T-helper 1 cell (primary cell): ENCODE measurements at places on chromosomes 1 and 21.
A peak's percentile ranks its signal among the peaks of the same experiment; 100 is the strongest.

GRCh38 chr21:44583089-44583799 is 2.8 kb upstream of the KRTAP10-5 start:
- DNase-seq: no peak

DNA sequence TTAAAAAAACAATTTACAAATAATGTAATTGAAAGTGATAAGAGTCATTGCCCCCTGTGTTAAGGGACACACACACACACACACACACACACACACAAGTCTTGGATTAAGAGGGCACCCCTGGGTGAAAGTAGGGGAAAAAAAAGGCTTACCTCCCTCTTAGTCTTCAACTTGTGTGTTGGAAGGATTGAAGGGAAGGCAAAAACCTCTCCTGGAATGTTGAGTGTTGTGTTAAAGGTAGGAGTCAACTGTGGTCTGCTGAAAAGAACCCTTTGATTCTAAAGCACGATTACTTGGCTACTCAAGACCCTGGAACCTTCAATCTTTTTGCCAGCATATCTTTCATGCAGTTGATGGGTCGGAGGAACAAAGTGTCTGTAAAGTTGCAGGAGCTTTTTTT is 6.4 kb downstream of the PBX1 start:
- DNase-seq: no peak

DNA sequence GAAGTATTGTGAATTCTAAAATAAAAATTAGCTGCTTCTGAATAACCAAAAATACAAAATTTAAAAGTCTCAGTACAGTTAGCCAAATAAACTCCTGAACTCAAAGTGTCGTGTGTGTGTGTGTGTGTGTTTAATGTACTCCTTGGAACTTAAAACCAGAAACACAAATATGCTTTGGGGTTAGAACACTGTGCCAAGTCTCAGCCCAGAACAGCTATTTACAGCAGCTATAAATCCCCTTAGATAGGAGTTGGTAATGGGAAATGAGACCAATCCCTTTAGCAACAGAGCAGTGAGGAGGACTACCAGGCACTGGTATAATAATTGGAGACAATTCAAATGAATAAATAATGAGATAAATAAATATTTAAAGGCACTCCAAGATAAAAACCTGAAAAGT is 83.1 kb downstream of the PATJ start:
- DNase-seq: no peak

DNA sequence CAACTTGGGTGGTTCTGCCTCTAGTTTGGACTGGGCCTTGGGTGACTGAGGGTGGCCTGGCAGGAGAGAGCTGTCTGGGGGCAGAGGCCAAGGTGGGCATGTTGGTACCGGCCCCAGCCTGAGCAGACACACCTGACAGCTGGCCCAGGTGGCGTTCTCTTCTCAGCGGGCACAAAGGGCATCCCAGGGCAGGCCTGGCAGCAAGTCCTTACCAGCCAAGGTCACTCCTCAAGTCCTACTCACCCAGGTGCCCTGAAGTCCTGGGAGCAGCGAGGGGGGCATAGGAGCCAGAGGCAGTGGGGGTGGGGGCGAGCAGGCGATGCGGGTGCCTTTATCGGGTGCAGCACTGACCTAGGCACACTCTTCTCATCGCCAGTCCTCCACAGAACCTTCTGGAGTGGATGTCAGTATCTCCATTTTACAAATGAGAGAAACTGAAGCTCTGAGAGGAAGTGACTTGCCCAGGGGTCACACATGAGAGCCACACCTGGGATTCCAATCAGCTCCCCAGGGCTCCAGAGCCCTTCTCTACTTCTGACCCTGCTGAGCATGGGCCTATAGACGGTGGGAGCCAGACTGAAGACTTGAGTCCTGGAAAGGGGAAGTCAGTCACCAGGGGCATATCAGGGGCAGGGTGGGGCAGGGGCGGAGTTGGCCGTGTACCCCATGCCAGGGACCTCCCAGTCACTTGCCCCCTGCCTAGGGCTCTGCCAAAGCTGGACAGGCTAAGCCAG is 587 bp upstream of the SLC25A34 start:
- DNase-seq: no peak

GRCh38 chr1:75613916-75614315 is 3.0 kb upstream of the SLC44A5 start:
- DNase-seq: no peak

- DNase-seq: no peak
These were observed 14.8 kb upstream of the ZDHHC18 start for GRCh38 chr1:26811708-26812107.

DNA sequence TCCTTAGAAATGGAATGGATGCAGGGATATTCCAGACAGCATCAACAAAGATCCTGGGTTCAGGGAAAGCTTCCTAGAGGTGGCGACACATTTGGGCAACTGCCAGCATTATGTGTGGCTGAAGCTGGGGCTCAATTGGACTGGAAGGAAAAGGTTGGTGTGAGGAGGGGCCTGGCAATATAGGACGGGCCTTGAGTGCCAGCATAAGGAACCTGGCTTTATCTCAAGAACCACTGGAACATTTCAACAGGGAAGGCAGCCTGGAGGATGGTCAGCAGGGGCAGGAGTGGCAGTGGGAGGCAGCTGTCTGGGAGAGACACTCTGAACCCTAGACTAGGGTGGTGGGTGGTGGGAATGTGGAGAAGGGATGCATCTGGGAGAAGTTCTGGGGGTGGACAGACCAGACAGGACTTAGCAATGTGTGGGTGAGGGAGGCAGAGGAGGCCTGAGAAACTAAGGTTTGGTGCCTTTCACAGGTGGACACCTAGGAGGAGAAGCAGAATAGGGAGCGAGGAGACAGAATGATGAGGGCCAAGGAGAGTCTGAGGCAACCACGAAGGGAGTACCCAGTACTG is 3.5 kb downstream of the SH3BGRL3 start:
- no peak for DNase-seq

GRCh38 chr1:160189649-160190625 is at the start of gene CASQ1:
Gene CASQ1 (plus strand): TSS chr1:160190575. CDS start chr1:160190752, 177 bp downstream.
- no peak for DNase-seq

- DNase-seq: no peak
These were observed 62.9 kb downstream of the TEX35 start for GRCh38 chr1:178575611-178576361.

- peak; percentile 54 for DNase-seq
These were observed 958 bp downstream of the LYPLAL1 start for GRCh38 chr1:219174460-219175211.

GRCh38 chr21:36120304-36120888 is 14.5 kb upstream of the CBR3 start:
- DNase-seq: no peak

- no peak for DNase-seq
These were observed 118.2 kb downstream of the MAP3K21 start for GRCh38 chr1:233445737-233446136.

DNA sequence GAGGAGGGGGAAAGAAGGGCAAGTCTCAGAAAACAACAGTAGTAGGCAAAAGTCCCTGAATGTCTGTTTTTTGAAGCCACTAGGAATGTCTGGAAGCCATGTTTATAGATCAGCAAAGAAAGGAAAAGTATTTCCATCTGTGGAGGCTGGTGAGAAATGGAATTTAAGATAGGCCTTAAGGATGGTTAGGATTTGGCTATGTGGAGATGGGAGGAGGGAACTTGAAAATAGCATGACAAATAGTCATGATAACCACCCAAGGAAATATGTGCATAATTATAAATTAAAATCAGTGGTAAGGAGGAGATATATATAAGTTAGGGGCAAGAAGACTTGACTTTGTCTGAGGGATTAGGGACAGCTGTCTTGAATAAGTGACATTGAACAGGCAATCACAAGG is 33.8 kb upstream of the FGGY start:
- no peak for DNase-seq

GRCh38 chr1:85289848-85290335 is 13.5 kb upstream of the BCL10 start:
- DNase-seq: no peak

- no peak for DNase-seq
These were observed 389.8 kb upstream of the ADGRL2 start for GRCh38 chr1:81410941-81411340.

DNA sequence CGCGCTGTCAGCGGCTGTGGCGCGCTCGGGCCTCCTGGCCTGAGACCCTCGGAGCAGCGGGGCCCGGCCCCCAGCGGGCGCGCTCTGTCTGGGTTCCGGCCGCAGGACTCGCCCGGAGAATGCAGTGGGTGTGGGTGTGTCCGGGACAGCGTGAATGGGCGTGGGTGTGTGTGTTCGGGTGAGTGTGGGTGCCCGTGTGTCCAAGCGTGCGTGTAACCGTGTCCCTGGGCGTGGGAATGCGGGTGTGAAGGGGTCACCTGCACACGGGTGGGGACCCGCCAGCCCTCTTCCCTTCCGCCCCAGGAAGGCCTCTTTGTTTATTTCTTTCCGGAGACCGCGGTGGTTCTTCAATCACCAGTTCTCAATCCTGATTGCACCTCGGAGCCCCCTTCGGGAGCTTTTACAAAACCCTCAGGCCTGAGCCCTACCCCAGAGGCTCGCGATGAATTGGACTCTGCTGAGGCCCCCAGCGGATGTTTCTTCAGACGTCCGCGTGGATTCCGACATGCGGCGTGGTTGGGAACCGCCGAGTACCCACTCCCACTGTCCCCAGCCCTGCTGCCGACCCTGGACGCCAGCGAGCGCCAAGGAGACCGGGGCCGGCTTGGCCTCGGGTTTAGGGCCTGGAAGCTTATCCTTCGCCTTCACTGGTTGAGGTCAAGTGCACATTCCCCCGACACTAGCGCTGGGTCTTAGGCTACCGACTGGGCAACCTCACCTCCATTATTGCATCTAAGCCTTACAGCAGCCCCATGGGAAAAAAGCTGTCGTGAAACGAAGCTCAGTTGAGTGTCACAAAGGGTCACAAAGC is 19.3 kb downstream of the SERTAD4 start:
- DNase-seq: no peak

DNA sequence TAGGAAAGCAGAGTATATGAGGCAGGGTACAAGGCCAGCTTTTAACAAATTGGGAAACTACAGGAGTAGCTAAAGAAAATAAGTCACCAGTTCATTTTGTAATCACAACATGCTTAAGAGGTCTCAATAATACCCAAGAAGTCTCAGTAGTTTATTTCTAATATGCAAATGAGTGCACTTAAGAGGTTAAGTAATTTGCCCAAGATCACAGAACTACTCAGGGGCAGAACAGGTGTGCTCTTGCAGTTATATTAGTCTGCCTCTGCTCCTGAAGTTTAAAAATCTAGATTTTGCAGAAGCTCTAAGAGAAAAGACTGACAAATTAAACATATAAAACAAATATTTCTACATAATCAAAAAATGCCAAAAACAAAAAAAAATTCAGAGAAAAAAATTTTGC is 6.9 kb downstream of the EPS15 start:
- DNase-seq: no peak

DNA sequence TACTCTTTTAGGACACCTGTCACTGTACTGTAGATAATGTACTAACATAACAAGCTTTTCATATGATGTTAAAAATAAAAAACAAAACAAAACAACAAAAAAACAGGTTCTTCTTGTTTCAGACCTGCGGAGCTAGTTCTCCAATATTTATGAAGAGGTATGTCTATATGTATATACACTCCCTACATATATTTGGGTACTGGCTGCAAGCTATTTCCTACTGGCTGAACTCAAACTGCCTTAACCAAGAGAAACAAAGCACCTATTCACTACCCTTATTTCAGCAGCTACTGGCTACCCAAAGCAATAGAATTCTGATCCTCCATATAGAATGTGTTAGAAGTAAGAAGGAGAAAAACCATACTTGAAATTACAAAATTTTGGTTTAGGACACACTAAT is 73.5 kb downstream of the ABL2 start:
- no peak for DNase-seq

GRCh38 chr1:64675718-64676345 is 69.0 kb upstream of the RAVER2 start:
- no peak for DNase-seq

GRCh38 chr1:203450001-203450400 is 25.6 kb upstream of the PRELP start:
- DNase-seq: no peak

- no peak for DNase-seq
These were observed 15.8 kb downstream of the COLGALT2 start for GRCh38 chr1:184021728-184022127.

GRCh38 chr21:42630626-42631025 is 22.8 kb upstream of the PDE9A start:
- no peak for DNase-seq

DNA sequence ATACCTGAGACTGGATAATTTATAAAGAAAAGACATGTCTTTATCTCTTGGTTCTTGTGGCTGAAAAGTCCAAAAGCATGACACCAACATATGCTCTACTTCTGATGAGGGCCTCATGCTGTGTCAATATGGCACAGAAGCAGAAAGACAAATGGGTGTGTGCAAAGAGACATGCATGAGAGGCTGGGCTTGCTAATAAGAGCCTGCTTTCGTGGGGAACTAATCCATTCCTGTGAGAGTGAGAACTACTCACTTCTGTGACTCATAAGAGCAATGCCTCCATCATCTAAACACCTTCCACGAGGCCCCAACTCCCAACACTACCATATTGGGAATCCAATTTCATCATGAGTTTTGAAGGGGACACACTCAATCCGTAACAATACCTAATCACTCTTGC is 340.0 kb upstream of the DUSP10 start:
- no peak for DNase-seq

DNA sequence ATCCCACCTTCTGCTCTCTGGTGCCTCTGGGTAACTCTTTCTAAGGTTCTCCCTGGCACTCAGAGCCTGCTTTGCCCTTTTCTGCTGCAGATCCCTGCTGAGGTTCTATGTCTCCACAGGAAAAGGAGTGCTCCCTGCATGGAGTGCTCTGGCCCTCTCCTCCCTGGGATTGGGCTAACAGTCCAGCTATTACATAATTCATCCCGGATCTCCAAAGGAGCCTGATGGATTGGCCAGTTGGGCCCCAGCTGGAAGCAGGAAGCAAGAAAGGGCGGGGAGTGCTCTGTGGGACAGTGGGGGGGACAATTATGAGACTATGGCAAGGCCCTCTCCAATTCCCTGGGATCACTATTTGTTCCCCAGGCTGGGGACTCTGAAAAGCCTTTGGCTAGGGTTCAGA is 51.9 kb upstream of the GOLT1A start:
- no peak for DNase-seq

GRCh38 chr1:168734946-168735345 is 5.9 kb upstream of the DPT start:
- no peak for DNase-seq

DNA sequence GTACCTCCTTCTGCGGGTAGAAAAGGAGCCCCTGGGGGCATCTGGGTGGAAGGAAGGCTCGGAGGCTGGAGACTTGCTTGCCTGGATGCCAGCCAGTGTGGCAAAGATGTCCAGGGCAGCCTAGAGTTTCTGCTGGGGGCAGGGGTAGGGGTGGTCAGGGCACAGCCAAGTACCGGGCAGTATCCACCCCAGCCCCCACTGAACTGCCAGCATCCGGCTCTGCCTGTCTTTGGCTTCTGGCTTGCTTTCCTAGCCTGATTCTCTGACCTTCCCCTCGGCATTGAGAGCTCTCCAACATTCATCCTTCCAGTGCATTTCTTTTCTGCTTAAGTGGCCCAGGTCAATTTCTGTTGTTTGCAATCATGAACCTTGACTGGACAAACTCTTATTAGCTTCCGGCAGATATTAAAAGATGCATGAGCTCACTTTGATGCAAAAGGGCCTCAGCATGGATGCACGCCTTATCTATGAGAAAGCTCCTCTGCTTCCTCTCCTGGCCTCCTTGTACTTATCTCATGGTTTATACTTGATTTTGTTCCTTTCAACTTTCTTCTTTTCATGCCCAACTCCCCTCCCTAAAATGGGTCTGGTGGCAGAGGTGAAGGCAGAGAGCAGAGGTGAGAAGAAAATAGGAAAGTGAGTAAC is 116.9 kb downstream of the HLCS start:
- DNase-seq: no peak

- DNase-seq: no peak
These were observed 213.0 kb downstream of the COL24A1 start for GRCh38 chr1:85943526-85943925.
